ENCODE measurements at places on chromosomes 5 and 9. TPM values are rescaled to one million over a fixed set of nuclear protein-coding genes. Genes with fewer than 3 reads are reported as not detected.

DNA sequence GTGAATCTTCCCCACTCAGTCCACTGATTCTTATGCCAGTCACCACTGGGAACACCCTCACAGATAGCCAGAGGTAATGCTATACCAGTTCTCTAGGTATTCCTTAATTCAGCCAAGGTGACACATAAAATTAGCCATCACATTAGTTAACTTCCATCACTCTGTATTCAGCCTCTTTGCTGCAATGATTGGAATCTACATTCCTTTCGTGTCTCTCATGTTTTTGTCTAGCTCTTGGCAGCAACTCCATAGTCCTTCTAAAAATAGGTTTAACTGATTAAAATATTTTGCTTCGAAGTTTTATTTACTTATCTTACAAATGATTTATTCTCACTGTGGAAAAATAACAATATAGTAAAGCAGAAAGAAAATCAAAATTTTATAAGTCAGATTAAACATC lies 19.6 kb upstream of the RNF20 start:
- no peak for ATAC-seq

- ATAC-seq, result no peak
These were observed 30.8 kb upstream of the REEP2 start for GRCh38 chr5:138408023-138408422.

- ATAC-seq, result no peak
These were observed 752.8 kb downstream of the IRX1 start for GRCh38 chr5:4348423-4348822.

ZDHHC11B gene
- total RNA-seq, result 14.3 TPM

GRCh38 chr5:111829701-111830100 lies 72.7 kb upstream of the NREP start:
- no peak for ATAC-seq

- no peak for ATAC-seq
These were observed 203.9 kb downstream of the PLK2 start for GRCh38 chr5:58255970-58256369.

GRCh38 chr5:34556509-34556782 lies 99.7 kb upstream of the RAI14 start:
- ATAC-seq, result no peak

- no peak for ATAC-seq
These were observed 256.7 kb downstream of the CDH12 start for GRCh38 chr5:22596404-22596970.

DNA sequence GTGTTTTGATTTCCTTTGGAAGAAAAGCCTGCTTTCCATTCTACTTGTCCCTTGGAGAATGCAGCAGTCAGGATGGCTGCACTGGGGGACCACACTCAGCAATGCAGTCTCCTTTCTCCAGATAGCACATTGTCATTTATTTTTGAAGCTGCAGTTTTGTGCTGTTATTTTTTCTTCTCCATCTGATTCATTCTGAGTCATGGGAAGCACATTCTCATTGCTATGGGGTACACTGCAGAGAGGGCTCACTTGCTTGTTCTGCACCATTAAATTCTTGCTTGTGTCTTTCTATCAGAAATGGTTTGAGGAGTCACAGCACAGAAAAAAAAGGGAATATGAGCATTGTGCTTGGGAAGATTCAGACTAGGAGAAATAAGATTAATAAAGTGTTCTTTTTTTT lies 39.7 kb upstream of the POC5 start:
- no peak for ATAC-seq

GRCh38 chr9:82539146-82539545 lies 523.8 kb downstream of the RASEF start:
- ATAC-seq, result no peak

DNA sequence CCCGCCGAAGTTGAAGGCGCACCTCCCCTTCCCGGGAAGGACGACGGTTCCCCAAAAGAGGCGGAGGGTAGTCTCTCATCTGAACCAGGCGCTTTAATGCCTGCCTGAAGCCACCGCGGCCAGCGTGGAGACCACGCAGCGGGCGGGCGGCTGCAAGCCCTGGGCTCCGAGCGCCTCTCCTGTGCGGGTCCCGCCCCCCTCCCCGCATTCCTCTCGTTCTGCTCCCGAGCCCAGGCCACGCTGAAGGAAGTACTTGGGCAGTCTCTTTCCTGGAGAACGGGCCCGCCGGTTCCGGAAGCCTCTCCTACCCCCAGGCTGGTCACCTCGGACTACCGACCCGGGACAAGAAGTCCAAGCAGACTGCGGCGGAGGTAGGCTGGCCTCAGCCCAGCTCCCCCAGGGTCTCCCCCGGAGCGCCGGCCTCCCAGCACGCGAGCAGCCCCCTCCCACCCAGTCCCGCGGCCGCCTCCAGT lies 571 bp downstream of the PPIC start:
- ATAC-seq, result peak; percentile 67

- no peak for ATAC-seq
These were observed 44.2 kb downstream of the PSMB7 start for GRCh38 chr9:124370896-124371582.
